ENCODE measurements at places on chromosomes 2 and 18.
A peak's percentile ranks its signal among the peaks of the same experiment; 100 is the strongest.

DNA sequence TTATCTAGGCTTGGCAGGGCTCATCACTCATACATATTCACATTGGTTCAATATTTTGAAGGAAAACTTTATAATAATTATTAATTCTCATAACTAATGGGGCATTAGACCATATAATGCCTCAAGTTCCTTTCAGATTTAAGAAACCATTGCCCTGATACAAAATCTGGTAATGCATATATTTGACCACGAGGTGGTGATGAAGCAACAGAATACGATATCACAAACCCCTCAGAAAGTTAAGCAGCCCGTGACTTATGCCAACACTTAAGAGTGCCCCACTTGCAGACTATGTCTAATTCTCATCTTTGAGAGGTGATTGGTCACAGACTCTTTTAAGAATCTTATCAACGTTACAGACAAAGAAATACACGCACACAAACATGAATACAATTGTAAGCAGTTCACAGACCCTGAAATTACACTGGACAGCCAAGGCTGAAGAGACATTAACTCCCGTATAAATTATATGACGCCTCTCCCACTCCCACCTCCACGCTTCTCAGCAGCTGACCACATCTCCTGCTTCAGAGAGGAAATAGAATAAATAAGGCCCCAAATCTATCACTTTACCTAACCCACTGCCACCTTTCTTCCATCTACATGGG, 20.7 kb upstream of the DNAH6 start:
- H3K27ac ChIP-seq: peak overlapping the region; percentile 35
- peak; percentile 72 for DNase-seq
- H3K36me3 ChIP-seq: no peaks in the 10 kb centered on the region

GRCh38 chr2:95023222-95023597, 2.3 kb upstream of the MAL start:
- H3K27ac ChIP-seq: no peak overlapping the region
- peak; percentile 35 for DNase-seq

DNA sequence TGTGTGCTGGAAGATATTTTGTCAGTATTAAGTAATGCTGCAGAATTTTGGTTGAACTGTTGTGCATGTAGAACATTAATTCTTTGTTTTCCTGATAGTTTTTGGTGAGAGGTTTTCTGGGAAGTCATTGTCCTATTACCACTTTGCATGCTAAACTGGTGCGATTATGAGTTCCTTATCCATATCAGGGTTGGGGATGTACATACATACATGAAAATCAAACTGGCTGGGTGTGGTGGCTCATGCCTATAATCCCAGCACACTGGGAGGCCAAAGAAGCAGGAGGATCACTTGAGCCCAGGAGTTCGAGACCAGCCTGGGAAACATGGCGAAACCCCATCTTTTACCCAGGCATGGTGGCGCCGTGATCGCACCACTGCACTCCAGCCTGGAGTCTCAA, 34.6 kb downstream of the ASAP2 start:
- H3K36me3 ChIP-seq: no peaks in the 10 kb centered on the region
- no peak overlapping the region for H3K4me3 ChIP-seq
- H3K27me3 ChIP-seq: no peaks in the 10 kb centered on the region
- peak overlapping the region; percentile 4 for H3K27ac ChIP-seq
- H3K4me1 ChIP-seq: peaks cover 42% of the 10 kb centered on the region

- H3K4me3 ChIP-seq: no peak overlapping the region
- H3K27ac ChIP-seq: no peak overlapping the region
- H3K27me3 ChIP-seq: no peaks in the 10 kb centered on the region
- H3K4me1 ChIP-seq: peaks cover 18% of the 10 kb centered on the region
- peak; percentile 22 for DNase-seq
Measured at GRCh38 chr18:10259901-10260300, 194.5 kb upstream of the APCDD1 start.

DNA sequence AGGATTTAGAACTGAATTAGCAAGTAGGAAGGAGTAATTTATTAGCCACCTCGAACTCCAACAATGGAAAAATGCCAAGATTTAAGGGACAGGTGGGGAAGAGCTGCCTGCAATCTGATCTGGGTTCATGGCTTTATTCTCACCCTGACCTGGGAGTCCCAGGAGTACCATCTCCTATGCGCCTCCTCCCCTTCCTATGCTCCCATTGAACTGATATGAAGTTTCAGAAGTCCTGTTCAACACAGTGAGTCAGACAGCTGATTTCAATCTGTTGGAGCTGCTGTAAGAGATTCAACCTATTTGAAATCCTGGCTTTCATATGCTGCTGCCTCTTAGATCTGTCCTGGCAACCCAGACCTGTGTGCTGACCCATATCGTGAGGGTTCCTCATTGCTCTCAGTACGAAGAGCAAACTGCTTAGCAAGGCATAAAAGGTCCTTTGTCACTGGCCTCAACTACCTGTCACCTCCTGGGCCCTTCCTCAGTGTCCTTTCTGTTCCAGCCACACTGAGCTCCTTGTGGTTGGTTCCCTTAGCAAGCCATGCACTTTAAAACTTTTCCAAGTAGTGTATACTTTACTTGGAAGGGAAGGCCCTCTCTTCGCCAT, 15.9 kb upstream of the CD28 start:
- H3K4me3 ChIP-seq: no peak overlapping the region
- H3K36me3 ChIP-seq: peaks cover 4% of the 10 kb centered on the region
- peaks cover 24% of the 10 kb centered on the region for H3K4me1 ChIP-seq
- no peak for DNase-seq

DNA sequence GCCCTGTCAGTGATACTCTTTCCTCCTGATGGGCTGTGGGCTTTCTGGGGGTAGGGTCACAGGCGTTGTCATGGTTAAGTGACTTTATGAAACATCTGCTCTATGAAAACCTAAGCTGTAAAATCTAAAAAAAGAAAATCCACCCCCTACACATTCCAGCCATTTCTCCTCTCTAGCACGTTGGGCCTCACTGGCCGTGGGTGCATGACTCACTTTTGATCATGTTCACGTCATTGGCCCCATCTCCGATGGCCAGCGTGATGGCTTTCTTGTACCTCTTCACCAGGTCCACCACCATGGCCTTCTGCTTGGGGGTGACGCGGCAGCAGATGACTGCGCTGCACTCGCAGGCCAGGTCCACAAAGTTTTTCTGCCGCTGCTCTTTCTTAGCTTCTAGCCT, 39.3 kb upstream of the NARS1 start:
- DNase-seq: peak; percentile 17
- no peak overlapping the region for H3K4me3 ChIP-seq
- H3K4me1 ChIP-seq: peaks cover 5% of the 10 kb centered on the region
- no peak overlapping the region for H3K27ac ChIP-seq
- H3K27me3 ChIP-seq: no peaks in the 10 kb centered on the region
- no peaks in the 10 kb centered on the region for H3K36me3 ChIP-seq

DNA sequence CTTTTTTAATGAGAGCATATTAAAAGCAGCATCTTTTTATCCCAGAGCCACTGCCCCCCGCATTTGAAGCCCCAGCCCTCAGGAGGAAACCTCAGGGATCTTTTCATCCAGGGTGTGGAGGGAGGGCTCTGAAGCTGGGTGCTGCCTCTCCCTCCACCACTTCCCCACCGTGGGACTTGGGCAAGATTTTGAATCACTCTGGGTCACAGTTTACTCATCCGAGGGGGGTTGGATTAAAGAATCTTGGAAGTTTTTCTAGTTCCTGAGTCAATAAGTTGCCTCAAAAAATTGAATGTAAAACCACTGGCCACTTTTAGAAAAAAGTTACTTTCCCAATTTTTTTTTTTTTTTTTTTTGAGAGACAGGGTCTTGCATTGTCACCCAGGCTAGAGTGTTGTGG, 62.0 kb upstream of the ANKRD44 start:
- no peak for DNase-seq
- H3K4me3 ChIP-seq: no peak overlapping the region
- H3K27me3 ChIP-seq: no peaks in the 10 kb centered on the region
- no peaks in the 10 kb centered on the region for H3K4me1 ChIP-seq
- no peak overlapping the region for H3K27ac ChIP-seq
- H3K36me3 ChIP-seq: no peaks in the 10 kb centered on the region

All from MCF 10A (cell line).